ENCODE measurements at places on chromosomes 4 and X.

DNA sequence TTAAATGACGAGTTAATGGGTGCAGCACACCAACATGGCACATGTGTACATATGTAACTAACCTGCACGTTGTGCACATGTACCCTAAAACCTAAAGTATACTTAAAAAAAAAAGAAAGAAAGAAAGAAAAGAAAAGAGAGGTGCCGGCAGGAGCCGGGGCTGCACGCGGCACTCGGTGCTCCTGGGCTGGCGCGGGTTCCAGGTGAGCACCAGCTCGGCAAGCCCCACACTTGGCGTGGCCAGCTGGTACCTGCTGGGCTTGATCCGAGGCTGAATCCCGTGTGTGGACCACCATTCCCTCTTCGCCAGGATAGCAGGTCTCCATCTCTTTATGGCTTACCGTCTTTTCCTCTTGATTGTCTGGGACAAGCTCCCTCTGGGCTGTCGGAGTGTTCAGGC, 17.9 kb upstream of the HERC6 start:
- no peak for DNase-seq

GRCh38 chrX:114508756-114509155, 75.1 kb upstream of the HTR2C start:
- DNase-seq: no peak

- no peak for DNase-seq
Observed at GRCh38 chr4:837772-838171, 11.8 kb upstream of the CPLX1 start.

- DNase-seq: no peak
Observed at GRCh38 chrX:107646735-107647134, 18.4 kb downstream of the PRPS1 start.

DNA sequence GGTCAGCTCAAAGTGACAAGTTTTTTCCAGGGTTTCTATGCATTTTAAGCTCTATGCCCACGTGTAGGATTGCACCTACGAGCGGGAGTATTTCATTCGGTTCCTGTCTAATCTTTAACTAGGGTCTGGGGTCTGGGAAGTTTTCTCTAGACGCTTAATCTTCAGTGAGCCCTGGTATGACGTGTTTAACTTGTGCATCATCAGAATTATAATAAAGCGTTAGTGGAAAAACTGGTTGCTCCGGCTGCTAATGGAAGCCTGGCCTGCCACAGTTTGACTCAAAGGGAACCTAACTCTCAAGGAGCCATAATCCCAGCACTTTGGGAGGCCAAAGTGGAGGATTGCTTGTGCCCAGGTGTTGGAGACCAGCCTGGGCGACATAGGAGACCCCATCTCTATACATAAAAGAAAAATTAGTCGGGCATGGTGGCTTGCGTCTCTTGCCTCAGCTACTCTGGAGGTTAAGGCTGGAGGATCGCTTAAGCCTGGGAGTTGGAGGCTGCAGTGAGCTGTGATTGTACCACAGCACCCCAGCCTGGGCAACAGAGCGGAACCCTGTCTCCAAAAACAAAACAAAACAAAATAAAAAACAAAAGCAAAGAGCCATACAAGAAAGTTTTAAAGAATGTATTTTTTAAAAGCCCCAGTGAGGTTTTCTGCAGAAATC, 30.2 kb downstream of the ARSD start:
- no peak for DNase-seq

DNA sequence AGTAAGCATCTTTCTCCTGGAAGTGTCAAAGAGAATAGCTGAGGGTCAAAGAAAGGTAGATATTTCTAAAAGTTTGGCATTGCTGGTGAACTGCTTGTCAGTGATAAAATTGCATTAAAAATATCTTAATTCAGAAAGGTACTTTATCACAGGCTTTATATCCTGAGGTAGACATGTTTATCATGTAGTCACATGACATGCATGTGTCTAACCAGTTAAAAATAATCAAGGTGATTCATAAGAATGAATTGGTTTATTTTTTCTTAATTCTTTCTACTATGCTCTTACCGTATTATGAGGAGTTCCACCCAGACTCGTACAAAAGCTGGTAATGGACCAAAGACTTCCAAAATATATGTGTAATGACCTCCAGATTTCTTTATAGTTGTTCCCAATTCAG, 6.1 kb downstream of the SLC7A11 start:
- DNase-seq: no peak

GRCh38 chrX:96244955-96245354, 439.7 kb upstream of the DIAPH2 start:
- no peak for DNase-seq

GRCh38 chrX:2500091-2500802, 529 bp downstream of the DHRSX start:
- no peak for DNase-seq

GRCh38 chr4:11732155-11732554, 303.5 kb upstream of the HS3ST1 start:
- no peak for DNase-seq
